ENCODE measurements at places on chromosomes 2 and 18.

DNA sequence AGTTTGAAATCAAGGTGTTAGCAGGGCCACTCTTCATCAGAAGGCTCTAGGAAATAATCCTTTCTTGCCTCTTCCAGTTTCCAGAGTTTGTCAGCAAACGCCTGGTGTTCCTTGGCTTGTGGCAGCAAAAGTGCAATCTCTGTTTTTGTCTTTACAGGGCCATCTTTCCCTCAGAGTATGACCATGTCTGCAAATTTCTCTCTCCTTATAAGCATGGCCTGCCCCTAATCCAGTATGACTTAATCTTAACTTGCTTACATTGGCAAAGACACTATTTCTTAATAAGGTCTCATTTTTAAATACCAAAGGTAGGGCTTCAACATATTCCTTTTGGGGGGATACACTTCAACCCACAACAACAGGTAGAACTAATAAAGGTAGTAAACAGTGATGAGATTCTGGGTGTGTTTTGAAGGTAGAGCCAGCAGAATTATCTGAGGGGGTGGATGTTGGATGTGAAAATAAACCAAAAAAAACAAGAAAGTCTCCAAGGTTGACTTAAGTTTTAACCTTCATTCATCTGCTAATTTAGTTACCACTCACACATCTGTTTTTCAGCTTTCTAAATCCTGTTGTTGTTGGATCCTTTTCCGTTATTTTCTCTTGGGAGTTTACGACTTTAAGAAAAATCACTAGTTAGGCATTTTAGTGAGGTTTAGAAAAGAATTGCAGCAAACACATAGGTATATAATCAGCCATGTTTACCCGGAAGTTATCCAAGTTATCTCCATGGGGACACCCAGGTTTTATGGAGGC, 234.4 kb upstream of the FIGN start:
- no peak for DNase-seq

DNA sequence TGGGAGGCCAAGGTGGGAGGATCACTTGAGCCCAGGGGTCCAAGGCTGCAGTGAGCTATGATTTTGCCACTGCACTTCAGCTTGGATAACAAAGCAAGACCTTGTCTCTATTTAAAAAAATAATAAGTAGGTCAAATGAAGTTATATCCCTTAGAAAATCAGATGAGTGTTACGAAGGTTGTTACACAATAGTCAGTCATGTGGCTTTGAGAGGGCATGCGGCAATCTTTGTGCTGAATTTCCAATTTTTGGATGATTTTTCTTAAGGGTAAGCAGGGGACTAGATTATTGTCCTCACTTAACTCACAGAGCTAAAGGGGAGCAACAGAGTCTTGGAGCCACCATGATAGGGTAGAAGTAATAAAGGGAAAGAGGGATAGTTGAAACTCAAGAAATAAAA, 71.8 kb downstream of the B3GNT2 start:
- no peak for DNase-seq

- DNase-seq, result peak; percentile 1
These were observed 276.7 kb downstream of the DSEL start for GRCh38 chr18:67239826-67240225.

- no peak for DNase-seq
These were observed 72.5 kb downstream of the NOL10 start for GRCh38 chr2:10617241-10617640.

GRCh38 chr2:135504811-135505210, 26.2 kb downstream of the ZRANB3 start:
- no peak for DNase-seq

DNA sequence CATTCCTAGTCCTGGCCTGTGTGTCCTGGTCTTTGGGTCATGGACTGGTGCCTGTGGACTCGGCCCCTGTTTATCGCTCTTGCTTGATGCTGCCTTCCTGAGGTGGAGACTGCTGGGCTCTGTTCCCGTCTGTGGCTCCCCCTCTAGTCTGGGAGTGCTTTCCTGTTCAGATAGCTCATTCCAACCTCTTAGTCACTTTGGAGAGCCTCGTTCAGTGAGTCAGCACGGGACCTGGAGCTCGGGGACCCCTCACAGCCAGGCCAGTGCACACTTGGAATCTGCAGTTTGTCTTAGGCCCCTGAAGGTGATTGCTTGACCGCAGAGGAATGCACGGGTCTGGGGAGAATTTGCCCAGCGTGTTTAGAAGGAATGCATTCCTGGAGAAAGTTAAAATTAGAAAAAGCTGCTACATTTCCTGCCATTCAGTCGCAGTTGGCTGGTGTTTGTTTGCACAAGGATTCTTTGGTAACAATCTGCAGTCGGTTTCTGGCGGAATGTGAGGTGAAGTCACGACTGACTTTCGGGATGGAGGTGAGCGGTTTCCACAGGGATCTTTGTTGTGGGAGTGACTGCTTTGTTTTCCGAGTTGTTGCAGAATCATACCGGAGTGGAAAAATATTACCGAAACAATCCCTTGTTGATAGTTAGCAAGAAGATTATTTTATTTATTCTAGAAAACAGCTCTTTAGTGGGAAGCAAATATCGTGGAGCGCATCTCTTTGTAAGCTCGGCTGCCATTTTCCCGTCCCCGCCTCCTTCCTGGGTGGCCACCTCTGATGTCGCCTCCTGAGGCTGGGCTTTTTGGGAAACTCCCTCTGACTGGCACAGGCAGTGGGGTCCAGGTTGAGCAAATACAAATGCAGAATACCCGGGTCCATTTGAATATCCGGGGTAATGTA, 29.6 kb downstream of the SH3BP4 start:
- DNase-seq, result no peak

- no peak for DNase-seq
These were observed 47.8 kb downstream of the CFAP36 start for GRCh38 chr2:55567298-55567697.

GRCh38 chr2:184507254-184507653, 91.1 kb upstream of the ZNF804A start:
- DNase-seq, result no peak

- DNase-seq, result no peak
These were observed 249.2 kb upstream of the SLC39A10 start for GRCh38 chr2:195407783-195408182.

GRCh38 chr2:233174137-233174536, 77.3 kb upstream of the ATG16L1 start:
- DNase-seq, result no peak

DNA sequence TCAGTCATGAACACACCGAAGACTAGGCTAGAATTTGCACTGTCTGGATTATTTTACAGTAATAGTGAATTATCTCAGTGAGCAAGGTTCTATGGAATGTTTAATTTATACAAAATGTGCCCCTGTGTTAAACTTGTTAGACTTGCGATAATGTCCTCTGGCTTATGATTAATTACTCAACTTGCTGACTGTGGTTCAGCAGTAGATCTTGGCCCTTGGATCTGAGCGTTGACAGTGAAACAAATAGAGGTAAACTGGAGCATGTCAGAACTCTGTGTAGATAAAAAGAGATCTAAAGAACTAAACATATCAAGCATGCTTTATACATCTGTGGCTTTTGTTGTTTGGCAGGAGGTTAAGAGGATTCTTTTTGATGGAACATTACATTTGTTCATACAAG, 407.6 kb downstream of the DSEL start:
- no peak for DNase-seq

GRCh38 chr2:86195808-86196387, 636 bp upstream of the IMMT start:
- DNase-seq, result no peak

DNA sequence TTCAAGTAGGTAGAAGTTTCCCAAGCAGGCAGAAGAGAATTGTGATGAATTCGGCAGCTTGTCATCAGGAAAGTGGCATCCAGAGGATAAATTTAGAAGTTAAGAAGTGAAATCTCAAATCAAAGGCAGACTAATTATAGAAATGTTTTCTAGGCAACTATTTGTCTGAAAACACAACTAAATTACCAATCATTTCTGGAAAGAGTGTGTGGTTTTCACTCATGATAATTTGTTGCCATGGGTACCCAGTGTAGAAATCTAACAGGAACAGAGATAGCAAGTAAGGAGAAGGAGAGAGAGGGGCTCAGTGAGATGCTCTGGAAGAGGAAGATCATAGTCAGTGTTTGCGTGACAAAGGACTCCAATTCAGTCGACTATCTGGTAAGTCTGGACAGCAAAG, 208.1 kb downstream of the NCKAP5 start:
- DNase-seq, result no peak

DNA sequence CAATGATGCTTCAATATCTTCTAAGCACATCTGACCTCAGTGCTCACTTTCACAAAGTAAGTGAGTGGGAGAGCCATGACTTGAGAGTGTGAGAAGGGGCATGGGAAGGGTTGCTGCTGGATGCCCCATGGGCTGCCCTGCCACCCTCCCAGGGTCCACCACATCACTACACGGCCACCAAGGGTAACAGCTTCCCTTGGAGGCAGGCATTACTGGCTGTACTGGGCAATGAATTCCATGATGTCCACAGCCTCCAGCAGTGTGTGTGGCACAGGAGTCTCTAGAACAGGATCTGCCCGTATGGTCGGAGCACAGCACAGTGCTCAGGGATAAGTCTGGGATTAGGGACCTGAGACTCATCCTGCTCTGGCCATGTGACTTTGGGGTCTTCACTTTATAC, 481.0 kb upstream of the MYT1L start:
- no peak for DNase-seq

- no peak for DNase-seq
These were observed 18.2 kb upstream of the FZD7 start for GRCh38 chr2:202015471-202015870.

DNA sequence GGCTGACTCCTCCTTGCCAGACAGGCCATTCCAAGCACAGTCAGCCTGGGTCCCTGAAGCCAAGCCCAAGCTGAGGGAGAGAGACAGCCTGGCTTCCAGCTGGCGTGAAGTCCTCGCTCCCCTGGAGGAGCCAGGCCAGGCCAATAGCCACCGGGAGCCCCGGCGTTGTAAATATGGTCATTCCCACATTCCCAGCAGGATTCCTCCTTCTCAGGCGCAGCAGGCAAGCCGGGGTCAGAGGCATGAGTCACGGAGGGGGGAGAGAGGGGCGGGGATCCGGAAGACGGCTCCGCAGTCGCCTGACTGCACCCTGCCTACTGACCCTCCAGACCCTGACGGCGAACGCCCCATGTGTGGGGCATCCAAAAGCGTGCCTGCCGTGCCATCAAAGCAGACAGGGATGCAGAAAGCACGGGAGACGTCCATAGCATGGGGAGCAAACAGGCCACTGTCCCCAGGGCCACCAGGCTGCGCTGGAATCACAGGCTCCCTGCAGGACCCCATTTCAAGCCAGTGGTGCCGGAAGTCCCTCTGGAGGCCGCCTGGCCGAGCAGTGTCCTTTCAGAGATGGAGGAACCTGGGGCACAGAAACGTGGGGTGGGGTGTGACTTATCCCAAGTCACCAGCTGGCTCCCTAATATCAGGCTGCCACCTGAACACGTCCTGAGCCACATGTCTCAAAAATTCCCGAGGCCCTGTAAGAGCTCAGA, 48.2 kb downstream of the TWIST2 start:
- no peak for DNase-seq

DNA sequence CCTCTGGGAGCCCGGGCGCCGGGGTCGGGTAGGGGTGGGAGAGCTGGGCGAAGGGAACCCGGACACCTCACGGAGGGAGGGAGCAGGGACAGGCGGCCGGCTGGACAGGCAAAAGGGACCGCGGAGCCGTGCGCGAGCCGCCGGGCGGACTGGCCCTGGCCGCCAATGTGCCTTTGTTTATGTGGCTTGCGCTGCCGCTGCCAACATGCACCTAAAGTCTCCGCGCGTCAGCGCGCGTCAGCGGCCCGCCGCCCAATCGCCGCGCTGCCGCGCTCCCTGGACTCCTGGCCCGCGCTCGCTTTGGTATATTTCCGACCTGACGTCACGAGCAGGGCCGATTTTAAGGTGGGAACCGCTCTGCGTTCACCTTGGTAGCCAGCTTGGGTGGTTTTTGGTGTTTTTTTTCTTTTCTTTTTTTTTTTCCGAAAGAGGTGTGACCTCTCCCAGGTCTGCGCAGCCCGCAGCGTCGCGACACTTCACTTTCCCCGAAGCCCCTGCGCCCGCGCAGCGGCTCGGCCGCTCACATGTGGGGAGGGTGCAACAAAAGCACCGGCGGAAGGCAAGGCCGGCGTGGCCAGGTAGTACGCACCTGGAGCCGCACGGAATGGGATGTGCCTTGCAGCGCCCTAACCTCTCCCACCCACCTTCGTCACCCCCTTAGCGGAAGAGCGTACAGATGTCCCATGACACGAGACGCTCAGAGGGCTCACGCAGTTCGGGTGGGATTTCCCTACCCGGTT, at the start of gene NR4A2:
NR4A2 (minus strand) TSS at position 188 of the 740 bp plus-strand sequence. CDS start 2,535 bp downstream, outside the sequence.
- peak; percentile 87 for DNase-seq

DNA sequence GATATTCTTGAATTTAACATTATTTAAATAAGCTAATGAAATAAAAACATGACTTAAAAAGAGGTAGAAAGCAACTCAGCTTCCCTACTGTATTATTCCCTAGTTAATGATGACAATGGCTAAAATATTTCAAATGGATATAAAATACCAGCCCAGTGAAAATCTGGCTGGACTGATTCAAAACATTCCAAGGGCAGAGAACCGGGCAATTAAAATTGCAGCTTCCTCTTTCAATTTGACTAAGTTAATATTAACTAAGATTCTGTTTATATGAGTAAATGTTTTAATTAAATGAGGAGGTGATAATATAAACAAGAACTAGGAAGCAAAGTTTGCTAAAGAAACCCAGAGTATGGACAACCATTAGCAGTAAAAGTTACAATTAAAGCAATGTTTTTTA, 65.6 kb downstream of the RAPH1 start:
- no peak for DNase-seq

DNA sequence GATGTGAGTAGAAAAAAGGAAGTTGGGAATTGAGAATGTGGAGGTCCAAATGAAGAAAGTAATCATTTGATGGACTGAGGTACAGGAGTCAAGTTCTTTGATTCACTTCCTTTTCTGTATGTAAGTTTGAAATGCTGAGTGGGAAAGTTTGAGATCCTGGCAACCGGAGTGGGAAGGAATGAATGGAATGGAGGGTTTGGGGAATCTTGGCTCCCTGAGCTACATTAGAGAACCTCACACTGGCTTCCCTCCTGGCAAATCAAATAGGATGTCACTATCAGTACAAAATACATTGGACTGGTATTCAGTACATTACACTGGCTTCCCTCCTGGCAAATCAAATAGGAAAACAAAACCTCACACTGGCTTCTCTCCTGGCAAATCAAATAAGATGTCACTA, 9.8 kb upstream of the RNF138 start:
- no peak for DNase-seq

DNA sequence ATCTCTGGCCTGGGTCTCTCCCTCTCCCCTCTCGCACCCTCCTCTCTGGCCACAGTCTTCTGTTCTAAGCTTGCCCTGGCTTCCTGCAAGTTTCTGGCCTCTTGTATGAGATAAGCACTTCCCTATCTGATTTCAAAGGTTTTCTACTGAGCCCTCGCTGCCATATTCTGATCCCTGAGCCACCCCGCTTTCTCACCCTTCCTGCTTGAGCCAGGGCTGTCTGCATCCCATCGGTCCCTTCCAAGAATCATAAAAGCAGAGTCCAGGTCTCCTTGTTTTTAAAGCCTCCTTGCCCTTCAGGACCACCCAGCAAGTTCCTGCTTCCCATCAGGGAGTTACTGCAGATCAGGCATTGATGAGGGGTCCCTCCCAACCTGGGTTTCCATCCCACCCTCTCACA, 110.2 kb downstream of the PRKCE start:
- no peak for DNase-seq

GRCh38 chr2:17460371-17461086, 57.7 kb downstream of the RAD51AP2 start:
- no peak for DNase-seq

GRCh38 chr2:177169810-177170514, 42.6 kb upstream of the HNRNPA3 start:
- no peak for DNase-seq

GRCh38 chr2:9071584-9072124, 68.2 kb upstream of the MBOAT2 start:
- no peak for DNase-seq

GRCh38 chr2:180385601-180386201, 378.6 kb upstream of the CWC22 start:
- no peak for DNase-seq

Data from stimulated activated naive CD4-positive, alpha-beta T cell treated with Interleukin-2 at 50 U/mL for 16 hours (primary cell).